ENCODE measurements at places on chromosomes 1 and 21.
A peak's percentile ranks its signal among the peaks of the same experiment; 100 is the strongest.

- peak; percentile 86 for DNase-seq
These were observed 532 bp upstream of the FAM177B start for GRCh38 chr1:222736470-222736869.

GRCh38 chr1:243420946-243421685 lies 165.3 kb downstream of the SDCCAG8 start:
- no peak for DNase-seq

DNA sequence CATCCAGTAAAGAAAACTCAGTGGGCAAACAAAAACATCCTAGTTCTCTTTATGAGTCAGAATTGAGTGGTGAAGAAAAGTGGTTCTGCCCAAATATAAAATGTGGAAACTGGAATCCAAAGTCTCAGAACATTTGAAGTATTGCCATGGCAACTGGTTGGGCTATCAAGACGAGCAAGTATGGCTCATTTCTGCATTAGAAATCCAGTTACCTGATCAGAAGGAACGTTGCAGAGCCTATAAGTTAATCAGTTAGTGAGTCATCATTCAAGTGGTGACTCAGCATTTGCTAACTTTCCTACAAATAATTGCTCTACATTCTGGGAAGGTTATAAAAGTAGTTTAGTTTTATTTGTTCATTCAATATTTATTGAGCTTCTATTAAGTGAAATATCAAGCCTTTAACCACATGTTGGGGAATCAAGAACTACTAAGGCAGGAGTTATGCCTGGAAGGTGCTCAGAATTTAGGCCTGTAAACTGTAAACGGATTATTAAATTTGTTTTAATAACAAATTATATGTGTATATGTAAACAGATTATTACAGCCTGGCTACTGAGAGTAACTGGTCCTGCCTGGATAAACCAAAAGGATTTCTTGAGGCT lies 104.3 kb downstream of the PAPPA2 start:
- no peak for DNase-seq

- no peak for DNase-seq
These were observed 126.6 kb upstream of the PLPPR4 start for GRCh38 chr1:99137554-99138206.

DNA sequence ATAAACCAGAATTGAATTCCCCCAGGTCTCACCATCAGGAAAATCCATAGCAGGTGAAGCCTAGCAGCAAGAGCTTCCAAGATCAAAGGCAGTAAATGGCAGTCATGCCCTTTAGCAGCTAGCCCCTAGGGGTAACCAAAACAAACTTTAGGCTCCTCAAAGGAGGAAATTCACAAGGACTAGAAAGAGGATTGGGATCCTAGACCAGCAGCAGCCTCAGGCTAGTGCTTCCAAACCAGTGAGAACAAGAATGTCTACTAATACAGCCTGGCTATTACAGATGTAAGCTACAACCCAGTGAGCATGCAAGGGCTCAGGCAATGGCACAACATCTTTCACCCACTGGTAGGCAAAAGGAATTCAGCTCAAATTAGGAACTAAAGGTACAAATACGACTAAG lies 11.1 kb upstream of the RIMKLA start:
- DNase-seq: no peak

DNA sequence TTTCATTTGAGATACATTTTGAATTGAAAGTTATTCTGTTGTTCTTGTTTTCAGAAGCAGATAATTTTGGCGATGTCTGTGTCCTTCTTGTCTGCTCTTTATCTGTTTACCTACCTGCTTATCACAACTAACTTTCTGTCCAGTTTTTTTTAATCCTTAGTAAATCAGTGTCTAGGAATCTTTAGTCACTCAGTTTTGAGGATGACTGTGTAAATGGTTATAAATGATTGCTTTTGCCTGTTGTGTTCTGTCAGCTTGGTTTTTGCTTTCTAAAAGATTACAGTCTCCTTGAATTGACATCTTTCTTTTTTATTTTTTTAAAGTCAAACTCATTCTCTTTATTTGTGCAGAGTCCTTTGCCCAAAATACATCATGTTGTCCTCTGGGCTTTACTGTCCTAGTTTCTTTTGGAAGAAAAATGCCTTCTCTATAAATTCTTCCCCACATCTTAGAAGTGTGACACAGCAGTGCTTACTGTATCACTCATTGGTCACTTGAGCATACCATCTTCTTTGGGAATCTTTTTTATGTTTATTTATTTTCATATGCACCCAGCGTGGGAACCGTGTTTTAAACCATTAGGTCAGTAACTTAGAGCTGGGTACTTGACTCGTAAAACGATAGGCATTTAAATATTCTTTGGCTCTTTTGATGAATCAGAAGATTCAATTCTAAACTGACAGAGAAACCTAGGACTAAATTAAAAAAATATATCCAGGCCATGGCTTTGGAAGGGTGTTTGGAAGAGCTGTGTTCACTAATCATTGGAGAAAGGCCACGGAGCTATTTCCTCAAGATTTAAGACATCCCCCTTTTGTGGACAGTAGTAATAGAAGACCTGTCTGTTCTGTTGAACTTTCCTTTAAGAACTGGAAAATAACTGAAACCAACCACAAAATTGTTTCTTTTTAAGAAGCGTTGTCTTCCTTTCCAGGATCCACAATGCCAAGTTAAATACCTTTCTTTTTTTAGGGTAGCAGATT lies 20.9 kb downstream of the LAMC1 start:
- DNase-seq: no peak

DNA sequence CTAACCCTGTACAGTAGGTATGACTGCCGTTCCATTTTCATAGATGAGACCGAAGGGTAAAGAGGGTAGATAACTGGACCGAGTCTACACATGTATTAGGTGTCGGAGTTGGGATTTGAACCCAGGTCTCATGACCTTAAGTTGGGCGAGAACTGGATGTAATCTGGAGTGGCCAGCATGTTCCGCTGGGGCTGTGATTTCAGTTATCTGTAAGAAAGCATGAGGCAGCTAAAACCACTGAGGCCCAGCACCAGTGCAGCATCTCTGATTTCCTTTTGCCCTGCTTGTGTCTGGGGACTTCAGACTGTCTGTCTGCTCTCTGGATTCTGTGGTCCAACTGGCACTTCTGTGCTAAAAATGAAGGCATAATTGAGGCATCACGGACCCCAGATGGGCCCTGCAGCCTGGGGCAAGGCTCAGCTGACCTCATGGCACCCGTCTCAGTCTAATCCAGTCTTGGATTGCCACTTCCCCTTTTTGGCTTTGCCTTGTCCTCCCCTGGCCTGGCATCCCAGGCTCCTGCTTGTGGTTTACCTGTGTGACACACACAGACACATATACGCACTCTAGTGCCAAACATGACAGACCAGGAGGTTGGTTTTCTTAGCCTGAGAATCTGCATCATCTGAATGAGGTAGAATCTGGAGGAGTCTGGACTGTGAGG lies 180.2 kb downstream of the KIF26B start:
- no peak for DNase-seq

- DNase-seq: no peak
These were observed 61.4 kb upstream of the CXADR start for GRCh38 chr21:17451364-17451891.

DNA sequence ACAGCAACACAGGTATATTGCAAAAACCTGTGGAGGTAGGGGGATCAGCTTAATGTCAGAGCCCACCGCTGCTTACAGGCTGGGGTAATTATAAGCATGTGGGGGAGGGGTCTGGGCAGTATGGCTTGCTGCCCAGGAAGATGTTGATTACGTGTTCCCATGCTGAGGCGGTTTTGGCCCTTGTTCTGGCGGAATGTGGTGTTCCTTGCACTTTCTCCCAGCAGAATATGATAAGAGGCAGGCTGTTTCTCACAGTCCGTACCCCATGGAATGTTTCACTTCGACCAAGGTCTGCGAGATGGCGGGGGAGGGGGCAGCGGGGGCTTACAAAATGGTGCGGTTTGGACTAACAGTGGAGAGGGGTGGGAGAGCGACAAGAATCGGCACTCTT lies 9.8 kb upstream of the HPCAL4 start:
- DNase-seq: peak; percentile 80

DNA sequence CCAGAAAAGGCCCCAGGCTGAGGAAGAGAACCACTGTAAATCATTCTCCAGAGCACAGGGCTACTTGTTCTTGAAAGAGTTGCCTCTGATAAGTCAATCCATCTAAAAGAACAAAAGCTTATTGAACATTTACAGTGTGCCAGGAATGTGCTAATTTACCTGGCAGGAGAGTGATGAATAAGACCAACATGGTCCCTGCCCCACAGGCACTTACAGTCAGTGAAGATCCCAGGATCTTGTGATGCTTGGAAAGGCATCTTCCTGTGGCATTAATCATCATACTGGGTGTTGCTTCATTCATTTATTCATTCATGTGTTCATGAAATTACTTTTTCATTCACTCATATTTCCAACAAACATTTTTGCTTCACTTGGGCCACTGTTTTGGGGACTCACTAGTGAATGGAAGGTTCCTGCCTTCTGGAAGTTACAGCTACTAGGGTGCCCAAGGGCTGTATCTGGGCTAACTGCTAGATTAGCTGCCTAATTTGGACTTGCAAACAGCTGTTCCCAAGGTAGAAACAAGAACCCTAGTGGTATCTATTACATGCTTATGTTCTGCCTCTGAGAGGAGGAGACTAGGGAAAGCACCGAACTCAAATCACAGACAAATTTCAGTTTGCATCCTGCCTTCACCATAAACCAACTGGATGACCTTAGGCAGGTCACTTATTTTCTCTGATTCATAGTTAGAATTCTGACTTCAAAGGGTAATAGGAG lies 133.5 kb downstream of the CLIC6 start:
- DNase-seq: no peak

DNA sequence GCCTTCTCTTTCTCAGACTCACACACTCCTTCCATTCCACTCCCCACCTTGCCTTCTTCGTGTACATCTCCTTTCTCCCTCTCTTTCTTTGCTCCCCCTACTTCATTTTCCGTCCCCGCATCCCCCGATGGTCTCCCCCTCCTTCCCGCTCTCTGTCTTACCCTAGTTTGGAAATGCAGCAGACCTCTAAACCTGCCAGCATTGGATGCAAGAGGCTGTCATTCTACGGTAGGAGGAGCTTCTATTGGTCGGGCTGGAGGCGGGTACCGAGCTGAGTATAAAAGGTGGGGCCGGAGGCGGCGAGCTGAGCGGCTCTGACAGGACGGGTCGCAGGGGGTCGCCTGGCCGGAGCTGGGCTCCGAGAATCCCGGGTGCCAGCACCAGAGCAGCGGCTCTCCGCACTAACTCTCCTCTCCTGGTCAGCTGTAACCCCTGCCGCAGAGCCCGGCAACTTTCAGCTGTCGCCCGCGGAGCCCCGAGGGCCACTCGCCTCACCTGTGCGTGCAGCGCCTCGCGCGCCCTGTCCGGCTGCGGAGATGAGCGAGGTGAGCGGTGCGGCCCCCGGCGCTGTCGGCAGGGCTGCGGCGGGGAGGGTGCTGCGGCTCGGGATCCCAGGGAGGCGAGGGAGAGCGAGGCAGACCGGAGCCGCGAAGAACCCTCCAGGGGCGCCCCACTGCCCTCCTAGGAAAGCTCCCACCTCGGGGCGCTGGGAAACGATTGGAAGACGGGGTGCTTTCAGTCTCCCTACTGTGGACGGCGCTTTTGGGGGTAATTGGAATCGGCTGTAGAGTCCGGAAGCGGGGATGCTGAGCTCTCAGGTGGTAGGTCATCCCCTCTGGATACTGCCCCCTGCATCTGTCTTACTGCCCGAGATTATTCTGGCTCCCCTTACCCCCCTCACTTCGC lies at the start of gene PCP4L1:
Gene PCP4L1, plus strand, starts transcription at position 307 of the 906 bp plus-strand sequence. Its CDS starts 230 bp downstream, at position 537.
- peak; percentile 94 for DNase-seq

DNA sequence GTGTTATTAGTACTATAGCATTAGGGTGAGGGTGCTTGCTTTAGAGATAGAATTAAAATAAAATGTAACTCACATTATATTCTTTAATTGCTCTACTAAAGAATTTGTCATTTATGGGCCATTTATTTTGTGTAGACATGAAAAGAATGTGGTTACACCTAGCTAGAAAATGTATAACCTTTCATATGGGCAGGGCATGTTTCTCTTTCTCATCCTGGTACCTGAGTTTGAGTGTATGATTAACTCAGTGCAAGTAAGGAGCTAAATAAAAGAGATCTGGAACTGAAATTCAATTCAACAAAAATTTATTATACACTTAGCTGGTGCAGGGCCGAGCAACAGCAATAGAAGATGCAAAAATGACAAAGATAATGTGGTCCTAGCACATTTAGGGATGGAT lies 47.4 kb downstream of the MAP3K7CL start:
- no peak for DNase-seq

DNA sequence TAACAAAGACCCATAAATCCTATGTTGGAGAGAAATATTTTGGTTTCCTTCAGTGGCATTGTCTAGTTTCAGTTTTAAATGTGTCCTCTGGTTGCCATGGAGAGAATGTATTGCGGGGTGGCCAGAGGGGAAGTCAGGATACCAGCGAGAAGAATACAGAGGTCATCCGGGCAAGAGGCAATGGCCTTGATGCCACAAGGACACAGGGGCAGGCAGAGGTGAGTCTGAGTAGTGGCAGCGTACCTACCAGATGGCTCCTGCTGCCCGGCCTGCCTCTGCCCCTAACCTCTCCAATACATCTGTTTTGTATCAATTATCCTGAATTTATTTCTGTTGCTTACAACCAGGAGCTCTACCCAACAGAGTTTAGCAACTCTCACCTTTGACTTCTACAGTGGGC lies 14.9 kb downstream of the KLHDC7A start:
- no peak for DNase-seq

DNA sequence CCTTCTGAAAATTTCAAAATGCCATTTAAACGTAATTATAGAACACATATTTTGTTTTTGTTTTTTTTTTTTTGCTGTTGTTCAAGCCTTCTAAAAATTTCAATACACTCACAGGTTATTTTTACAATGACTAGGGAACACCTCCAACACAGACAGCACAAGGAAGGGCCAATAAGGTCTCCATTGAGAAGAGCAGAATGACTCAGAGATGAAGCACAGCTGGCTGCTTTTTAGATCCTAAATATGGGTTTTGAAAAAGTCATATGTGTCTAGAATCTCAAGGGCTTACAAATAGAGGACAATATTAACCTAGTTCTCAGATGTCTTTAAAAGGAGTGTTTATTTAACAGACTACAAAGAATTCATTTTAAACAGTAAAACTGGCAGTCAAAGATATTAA lies 104.6 kb downstream of the NEGR1 start:
- no peak for DNase-seq

DNA sequence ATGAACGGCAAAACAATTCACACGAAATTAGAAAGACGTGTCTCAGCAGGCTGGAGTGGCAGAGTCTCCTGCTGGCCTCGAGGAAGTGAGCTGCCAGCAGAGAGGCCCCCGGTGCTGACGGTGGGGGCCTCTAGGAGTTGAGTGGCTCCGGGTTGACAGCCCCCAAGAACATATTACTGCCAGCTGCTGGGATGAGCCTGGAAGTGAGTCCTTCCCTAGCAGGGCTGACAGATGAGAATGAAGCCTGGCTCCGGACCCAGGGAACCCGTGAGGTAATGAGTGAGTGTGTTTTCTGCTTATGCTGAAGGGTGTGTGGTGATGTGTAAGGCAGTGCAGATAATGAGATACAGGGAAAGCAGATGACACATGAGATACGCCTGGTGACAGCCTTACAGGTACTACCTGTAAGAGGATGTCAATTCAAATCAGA lies 23.5 kb upstream of the LRRC47 start:
- DNase-seq: no peak

- DNase-seq: no peak
These were observed 154.7 kb downstream of the PTGER3 start for GRCh38 chr1:70892930-70893329.

GRCh38 chr1:171530676-171531075 lies 45.3 kb downstream of the PRRC2C start:
- DNase-seq: no peak

- no peak for DNase-seq
These were observed 332.2 kb downstream of the CHRM3 start for GRCh38 chr1:239718571-239718970.

- peak; percentile 90 for DNase-seq
These were observed 64.8 kb downstream of the DNTTIP2 start for GRCh38 chr1:93814059-93814794.
